ENCODE measurements at places on chromosomes 1 and 21. TPM values are rescaled to one million over a fixed set of nuclear protein-coding genes. Genes with fewer than 3 reads are reported as not detected.

DNA sequence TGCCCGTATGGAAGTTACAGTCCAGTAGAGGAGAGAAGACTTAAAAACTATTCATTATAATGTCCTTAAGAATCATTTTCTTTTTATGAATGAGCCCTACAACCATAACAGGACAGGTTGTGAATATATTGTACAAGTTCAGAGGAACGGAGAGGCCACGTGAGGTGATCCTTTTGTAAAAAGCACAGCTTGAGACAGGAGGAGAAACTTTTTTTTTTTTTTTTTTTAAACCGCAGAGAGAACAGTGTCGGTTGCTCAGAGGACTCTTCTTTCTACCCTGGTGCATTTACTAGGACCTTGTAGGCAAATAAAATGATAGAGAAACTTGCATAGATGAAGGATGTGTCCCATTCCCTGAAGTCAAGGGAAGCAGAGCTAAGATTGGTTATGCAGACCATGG is 32.1 kb downstream of the DYRK1A start:
- H3K27me3 ChIP-seq: no peaks in the 10 kb centered on the region
- H3K27ac ChIP-seq: no peak overlapping the region
- H3K4me1 ChIP-seq: peaks cover 62% of the 10 kb centered on the region
- no peak for DNase-seq
- no peaks in the 10 kb centered on the region for H3K36me3 ChIP-seq

DNA sequence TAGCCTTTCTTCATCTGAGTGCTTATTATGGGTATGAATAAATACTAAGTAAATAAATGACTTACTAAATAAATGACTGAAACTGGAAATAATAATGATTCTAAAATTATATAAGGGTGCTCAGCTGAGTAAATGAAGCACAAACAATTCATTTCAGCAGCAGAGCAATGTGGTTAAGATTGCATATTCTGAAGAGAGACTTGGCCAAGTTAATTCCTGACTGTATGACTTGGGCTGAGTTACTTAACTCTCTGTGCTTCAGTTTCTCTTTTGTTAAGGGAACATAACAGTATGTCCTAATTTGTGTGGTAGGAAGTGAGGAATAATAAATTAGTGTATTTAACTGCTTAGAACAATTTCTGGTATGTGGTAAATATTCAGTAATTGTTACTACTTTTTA is 19.1 kb downstream of the AGL start:
- DNase-seq: no peak
- no peaks in the 10 kb centered on the region for H3K4me1 ChIP-seq
- peaks cover 26% of the 10 kb centered on the region for H3K36me3 ChIP-seq
- H3K27ac ChIP-seq: no peak overlapping the region

GRCh38 chr1:111140680-111140967 is 601 bp downstream of the CEPT1 start:
- no peak for DNase-seq
- H3K27ac ChIP-seq: peak overlapping the region; percentile 93
- peaks cover 26% of the 10 kb centered on the region for H3K36me3 ChIP-seq
- H3K4me1 ChIP-seq: peaks cover 45% of the 10 kb centered on the region
- H3K4me3 ChIP-seq: peak overlapping the region; percentile 79

GRCh38 chr1:38672692-38673091 is 186.9 kb downstream of the RRAGC start:
- DNase-seq: no peak
- no peak overlapping the region for H3K27ac ChIP-seq
- no peaks in the 10 kb centered on the region for H3K4me1 ChIP-seq
- H3K4me3 ChIP-seq: no peak overlapping the region
- peaks cover 4% of the 10 kb centered on the region for H3K27me3 ChIP-seq

The AGL gene
- total RNA-seq: 14.6 TPM

Measured in lower lobe of right lung (tissue), 2 donors.